ENCODE measurements at places on chromosomes 16 and 17.
A peak's percentile ranks its signal among the peaks of the same experiment; 100 is the strongest.

DNA sequence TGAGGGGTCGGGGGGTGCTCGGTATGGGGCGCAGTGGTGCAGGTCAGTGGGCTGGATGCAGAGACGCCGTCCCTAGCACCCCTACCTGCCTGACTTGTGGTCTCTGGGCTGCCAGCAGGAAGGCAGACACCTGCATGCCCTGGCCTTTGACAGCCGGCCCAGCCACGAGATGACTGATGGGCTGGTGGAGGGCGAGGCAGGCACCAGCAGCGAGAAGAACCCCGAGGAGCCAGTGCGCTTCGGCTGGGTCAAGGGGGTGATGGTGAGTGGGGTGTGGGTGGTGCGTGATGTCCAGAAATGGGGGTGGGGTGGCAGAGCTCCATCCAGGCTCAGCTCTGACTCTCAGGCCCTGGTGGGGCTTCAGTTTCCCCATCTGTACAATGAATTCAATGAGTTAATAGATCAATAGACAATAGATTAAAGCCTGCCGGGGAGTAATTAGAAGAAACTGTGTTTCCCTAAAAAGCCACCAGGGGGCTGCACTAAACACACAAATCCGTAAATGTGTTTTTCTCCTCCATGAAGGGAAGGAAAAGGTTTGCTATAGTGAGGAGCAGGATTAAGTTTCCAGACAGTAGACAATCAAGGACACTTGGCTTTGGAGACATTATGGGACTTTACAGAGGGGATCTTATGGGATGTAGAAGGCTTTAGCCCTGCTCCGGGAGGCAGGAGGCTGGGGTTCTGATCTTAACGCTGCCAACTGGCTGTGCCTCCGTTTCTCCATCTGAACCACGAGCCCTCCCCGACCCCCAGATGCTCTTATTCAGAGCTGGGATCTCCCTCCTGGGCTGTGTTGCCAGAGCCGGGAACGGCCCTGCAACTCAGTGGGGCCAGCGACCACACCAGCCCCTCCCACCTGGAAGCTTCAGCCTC is 2.2 kb downstream of the SLC12A3 start:
- peak; percentile 68 for DNase-seq

- DNase-seq, result no peak
Observed at GRCh38 chr16:79721270-79721669, 120.7 kb upstream of the MAF start.

GRCh38 chr16:82169861-82170845 is at the start of gene MPHOSPH6:
TSS of gene MPHOSPH6 (minus strand) at chr16:82170224. CDS start at chr16:82170175, 49 bp downstream.
- DNase-seq, result peak; percentile 81

DNA sequence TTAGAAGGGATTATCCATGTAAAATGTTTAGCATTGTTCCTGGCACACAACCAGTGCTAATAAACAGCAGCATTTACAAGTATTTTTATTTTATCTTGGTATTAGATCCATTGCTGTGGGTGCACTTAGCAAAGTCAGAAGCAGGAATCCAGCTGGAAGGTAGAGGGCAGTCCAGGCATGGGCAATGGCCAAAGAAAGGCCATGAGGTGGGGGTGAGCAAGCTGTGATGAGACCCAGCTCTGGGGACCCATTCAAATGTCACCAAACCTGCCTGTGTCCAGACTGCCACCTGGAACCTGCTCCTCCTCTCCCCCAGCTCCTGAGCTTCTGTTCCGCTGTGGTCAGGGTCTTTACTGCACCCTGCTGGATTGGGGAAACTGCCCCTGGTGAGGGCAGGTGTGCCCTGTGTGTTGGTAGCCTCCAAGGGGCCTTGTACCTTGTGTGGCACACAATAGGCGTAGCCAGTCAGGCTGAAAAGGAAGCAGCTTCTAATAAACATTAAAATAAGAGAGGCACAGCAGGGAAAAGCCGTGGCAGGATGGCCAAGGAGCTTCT is 118.0 kb upstream of the CRHR1 start:
- DNase-seq, result no peak

GRCh38 chr17:66633317-66633965 is 201.5 kb upstream of the CACNG5 start:
- no peak for DNase-seq

DNA sequence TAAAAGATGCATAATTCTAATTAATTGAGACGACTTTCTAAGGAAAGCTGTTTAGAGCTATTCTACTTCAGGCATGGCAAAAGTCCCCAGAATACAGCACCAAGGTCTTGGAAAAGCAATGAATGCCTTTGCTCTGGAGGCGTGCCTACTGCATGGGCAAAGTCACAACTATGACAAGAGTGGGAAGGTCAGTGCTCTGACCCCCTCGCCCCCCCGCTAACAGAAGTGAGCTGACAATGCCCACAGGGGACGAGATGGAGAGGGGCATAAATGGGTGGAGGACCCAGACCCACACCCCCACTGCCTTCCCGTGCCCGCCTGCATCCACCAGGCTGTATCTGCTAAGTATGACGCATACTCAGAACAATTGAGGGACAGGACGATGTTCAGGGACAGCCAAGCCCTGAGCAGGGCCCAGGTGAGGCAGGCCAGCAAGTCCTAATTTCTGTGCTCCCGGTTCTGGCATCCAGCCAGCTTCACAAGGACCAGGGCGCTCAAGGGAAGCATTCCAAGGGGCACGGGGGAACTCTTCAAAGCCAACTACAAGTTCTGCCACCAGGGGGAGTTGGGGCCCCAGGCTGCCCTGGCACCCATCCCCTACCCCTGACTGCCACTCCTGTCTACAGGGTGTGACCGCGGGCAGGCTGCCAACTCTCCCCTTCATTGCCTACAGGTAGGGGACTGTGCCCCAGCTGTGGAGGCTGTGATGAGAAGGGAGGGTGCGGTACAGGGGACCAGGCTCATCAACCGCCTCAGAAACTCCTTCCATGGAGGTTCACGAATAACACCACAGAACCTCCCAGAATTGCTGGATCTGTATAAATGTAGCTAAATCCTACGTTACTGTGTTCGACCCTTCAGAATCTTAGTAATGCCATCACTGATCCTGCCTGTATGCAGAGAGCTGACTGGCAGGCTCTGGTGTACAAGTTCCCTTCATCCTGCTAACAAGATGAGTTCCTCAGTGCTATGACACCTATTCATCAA is 20.8 kb downstream of the NPRL3 start:
- no peak for DNase-seq

DNA sequence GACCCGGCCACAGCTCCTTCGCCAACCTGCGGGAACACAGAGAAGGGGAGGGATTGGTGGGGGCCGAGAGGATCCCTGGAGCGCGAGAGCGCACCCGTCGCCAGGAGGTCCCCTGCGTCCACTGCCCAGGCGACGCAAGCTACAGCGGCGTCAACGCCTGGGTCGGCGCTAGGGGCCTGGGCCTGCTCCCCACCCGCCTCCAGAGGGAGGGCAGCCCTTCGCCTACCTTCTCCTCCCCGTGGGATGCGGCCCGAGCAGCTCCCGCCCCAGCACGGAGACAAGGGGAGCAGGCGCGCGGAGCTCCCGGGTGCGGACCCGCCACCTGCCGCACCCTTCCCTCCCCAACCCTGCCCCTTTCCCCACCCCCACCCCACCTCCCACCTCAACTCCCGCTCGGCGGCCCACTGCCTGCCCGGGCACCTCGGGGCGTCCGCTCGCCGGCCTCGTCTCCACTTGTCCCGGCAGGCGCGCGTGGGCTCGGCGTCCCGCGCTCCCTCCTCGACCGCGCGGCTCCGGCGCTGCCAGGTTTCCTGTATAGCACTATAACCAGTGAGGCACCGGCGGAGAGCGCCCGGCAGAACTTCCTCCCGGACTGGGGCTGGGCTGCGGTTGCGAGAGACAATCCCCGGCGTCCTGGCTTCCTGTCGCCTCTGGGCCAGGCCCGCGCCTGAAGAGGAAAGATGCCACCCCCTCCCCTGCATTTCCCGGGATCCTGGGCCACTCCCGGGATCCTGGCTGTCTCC is 119.1 kb upstream of the SMURF2 start:
- DNase-seq, result no peak

Data from NCI-H2107 (cell line).